ENCODE measurements at places on chromosomes 7 and 10.

GRCh38 chr10:131433568-131433967 is 122.0 kb upstream of the TCERG1L start:
- DNase-seq, result no peak

DNA sequence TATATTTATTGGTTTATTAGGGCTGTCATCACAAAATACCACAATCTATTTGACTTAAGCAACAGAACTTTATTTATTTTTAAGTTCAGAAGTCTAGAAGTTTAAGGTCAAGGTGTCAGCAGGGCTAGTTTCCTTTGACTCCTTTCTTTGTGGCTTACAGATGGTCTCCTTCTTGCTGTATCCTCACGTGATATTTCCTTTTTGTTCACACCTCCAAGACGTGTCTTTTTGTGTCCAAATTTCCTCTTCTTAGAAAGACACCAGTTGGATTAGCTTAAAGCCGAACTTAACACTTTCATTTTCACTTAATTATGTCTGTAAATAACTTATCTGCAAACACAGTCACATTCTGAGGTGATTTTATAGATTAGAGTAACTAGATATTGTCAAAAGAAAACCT is 631.4 kb upstream of the POT1 start:
- DNase-seq, result no peak

GRCh38 chr10:81847675-81848074 is 27.3 kb upstream of the NRG3 start:
- DNase-seq, result no peak

- no peak for DNase-seq
Measured at GRCh38 chr7:16130111-16131110, 290.9 kb downstream of the CRPPA start.

DNA sequence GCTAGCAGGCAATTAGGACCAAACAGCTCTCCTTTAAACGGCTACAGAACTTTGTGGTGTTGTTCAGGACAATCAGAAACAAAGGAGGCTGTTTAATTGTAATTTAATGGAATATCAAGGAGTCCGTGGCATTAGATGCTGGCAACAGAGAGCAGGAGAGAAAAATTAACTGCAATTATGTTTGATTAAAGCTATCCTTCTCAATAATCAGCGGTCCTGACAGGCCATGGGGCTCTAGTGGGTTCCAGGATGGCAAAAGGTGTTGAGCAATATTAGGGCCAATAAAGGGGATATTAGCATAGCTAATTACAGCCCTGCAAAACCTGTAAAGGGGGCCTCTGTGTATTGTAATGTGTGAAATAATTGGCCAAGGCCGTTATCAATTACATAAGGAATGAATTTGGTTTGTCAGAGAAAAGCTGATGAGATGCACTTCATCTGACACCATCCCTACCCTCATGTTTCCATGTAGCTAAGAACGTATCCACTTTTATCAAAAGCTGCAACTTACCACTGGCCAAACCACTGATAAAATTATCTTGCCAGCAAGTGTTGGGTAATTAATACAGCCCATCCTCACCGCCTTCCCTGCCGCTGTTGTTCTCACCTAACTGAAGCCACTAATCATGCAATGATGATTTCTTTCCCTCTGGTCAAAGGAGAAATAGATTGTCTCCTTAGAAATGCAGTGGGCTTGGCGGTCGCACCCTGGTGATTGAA is 81.6 kb downstream of the EBF3 start:
- no peak for DNase-seq

DNA sequence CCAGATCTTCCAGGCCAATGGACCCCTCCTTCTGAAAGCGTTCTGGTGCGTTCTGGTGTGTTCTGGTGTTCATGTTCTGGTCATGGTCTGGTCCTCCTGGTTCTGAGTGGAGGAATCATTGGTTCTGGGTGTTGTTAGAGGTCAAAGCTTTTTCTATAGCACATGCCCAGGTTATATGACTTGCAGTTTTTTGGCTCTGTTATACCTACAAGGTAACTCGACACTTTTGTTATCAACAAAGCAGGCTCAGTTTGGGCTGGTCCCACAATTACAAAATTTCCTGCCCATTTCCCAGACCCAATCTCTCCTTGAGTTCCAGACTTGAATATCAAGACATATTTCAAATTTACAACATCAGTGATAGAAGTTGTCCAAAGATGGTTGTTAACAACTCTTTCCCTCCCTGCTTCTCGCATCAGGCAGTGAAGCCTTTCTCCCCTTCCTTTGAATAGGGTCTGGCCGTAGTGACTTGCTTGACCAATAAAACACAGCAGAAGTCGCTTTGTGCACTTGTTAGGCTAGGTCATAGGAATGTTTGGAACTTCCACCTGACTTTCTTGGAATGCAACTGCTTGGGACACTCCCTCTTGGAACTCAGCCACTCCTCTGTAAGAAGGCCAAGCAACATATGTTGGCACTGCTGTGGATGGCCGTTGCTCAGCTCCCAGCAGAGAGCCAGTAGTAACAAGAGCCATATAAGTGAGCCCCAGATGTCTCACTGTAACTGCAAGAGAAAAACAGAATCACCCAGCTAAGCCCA is 83.1 kb upstream of the STEAP1B start:
- DNase-seq, result no peak

DNA sequence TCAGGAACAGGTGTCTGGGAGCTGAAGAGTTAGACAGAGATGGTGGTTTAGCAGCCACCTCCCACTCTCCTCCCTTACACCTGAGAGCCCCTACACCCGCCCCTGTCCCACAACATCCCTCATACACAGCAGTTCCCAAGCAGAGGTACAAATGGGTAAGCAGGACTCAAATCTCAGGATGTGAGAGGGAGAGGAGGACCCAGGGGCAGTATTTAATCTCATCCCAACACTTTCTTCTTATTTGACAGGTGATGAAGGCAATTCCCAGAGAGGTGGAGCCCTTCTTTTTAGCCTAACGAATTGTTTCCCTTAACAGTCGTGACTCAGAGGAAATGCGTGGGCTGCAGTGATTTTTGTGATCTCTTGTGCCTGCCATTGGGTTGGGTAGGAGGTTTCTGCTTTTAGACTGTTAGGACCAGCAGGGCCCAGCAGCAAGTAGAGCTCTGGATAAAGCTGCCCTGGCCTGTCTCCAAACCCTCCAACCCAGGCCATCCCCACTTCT is 191.3 kb downstream of the HECW1 start:
- DNase-seq, result peak; percentile 65

DNA sequence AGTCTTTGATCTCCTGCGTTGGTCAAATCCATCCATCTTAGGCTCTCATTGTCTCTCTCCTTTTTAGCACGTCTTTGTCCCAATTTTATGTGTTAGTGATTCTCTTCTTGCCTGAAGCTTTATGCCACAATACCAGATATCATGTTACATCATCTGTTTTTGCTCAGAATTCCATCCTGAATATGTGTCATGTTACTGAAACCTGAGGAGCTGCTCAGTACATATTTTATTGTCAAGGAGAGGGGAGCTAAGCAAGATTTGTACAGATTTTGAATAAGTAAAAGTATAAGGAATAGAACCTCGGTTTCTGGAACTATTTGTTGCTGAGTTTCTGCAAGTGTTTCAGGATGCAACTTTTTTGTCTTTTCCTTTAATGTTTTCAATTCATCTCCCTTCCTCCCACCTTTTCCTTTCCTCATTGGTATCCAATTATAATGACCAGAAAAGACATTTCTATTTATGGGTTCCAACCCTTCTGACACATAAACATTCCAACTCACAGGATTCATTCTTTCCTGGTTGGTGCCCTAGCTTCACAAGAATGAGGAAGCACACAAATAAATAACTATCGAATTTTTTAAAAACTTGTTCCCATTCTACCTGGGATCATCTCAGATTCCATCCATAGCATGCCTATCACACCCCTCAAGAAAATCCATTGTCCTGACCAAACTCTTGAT is 291.8 kb downstream of the CRPPA start:
- no peak for DNase-seq

DNA sequence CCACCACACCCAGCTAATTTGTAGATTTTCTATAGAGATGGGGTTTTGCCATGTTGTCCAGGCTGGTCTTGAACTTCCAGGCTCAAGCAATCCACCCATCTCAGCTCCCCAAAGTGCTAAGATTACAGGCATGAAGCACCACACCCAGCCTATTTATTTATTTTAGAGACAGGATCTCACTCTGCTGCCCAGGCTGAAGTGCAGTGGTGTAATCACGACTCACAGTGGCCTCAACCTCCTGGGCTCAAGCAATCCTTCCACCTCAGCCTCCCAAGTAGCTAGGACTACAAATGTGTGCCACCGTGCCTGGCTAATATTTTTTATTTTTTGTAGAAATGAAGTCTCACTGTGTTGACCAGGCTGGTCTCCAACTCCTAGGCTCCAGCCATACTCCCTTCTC is 6.9 kb upstream of the FRAT2 start:
- no peak for DNase-seq

DNA sequence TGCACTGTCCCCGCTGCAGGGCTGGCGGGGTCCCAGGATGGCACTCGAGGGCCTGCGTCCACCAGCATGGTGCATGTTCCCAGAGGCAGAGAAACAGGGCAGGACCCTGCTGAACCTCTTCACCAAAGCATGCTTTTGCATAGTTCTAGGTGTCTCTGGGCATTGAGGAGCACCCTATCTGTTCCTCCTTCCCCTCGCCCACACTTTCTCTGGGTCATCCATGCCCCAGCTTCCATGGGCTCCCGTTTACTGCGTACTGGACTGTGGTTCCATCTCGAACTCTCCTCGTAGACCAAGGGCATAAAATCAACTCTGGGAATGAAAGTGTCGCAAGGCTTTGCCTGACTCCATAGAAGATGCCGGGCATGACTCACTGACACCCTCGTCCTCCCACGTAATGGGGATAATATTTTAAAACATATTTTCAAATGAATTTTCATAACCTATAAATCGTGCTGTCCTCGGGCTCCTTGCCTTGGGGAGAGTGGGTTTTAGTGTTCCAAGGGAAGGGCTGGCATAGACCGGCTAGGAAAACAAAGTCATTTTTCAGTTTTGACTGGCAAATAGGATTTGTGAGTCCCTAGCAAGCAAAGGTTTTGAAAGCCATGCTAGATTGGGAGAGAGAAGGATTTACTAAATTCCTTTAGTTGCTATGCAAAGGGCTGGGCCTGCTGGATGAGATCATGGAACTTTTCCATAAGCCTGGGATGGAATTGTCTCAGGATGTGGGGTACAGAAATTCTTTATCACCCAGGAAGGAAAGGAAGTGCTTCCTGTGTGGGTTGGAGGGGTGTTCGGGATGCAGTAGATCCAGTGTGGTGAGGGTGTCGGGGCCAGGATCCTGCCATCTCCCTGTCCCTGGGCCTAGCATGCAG is 498.7 kb upstream of the MKI67 start:
- no peak for DNase-seq

GRCh38 chr10:78470267-78471103 is 436.8 kb downstream of the RPS24 start:
- DNase-seq, result no peak

DNA sequence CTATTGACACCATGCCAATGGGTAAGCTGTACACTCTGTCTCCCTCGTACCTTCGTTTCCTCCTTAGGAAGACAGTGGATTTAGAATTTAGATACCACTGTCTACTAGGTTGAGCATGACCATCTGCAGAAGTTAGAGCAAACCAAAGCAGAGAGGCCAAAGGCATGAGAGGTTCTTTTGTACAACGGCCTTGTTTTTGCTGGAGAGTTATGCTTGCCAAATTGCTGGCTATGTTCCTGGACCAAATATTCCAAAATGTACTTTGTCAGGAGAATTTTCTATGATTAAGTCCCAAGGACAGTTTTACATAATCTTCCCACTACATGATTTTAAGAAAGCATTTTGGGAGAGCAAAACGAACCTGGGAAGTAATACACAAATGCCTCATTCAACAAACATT is 47.9 kb upstream of the PLCE1 start:
- DNase-seq, result no peak

DNA sequence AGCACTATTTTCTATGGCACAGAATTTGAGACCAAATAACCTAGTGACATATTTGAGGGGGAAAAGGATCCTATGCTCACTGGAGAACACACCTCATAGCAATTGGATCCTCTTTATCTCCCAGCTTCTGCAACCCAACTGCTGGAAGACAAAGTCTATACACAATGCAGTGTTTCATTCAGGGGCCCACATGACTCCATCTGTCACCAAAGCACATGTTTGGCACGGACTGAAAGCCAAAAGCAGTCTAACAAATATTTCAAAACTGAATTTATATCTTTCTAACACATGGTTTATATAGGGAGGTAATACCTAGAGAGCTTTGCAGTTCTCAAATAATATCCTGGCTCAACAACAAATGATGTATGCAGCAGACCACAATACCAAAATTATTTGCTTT is 39.2 kb downstream of the ADAM12 start:
- no peak for DNase-seq

- no peak for DNase-seq
Measured at GRCh38 chr7:149770728-149771636, 2.4 kb downstream of the ZNF467 start.

DNA sequence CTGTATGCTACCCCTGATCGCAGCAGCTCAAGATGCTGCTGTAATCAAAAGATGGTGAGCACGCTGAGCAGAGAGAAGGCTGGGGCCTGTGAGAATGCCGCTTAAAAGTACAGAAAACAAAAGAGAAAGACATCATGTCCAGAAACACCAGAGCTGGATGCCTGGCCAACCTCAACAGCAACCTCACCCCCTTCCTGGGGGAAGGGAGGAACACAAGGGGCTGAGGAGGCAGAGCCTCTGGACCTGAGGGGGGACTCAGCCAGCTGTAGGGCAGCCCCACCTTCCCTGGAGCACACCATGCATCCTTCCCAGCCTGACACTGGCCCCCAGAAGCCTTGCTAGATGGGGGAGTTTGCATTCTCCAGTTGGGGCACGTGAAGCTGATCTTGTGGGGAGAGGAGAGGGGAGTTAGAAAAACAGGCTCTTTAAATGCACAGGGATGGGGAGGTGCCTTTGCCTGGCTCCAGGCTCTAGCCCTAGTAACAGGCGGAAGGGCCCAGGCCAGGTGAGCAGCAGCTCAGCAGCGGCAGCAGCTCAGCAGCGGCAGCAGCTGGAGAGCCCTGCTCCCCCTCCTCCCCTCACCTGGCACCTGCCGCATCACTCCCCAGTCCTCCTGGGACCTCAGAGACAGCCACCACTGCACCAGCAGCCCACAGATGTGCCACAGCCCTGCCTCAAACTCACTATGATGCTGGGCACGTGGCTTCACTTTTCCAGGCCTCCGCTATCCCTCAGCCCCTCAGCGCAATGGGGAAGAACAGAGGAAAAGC is 156.3 kb downstream of the NEURL1 start:
- DNase-seq, result no peak

All from activated naive CD4-positive, alpha-beta T cell treated with anti-CD3 and anti-CD28 coated beads, Interleukin-2, amount 50 U/mL, for 16 hours (primary cell).